ENCODE measurements at places on chromosomes 12 and 14. TPM values are rescaled to one million over a fixed set of nuclear protein-coding genes. Genes with fewer than 3 reads are reported as not detected.

SERPINA12 gene
- total RNA-seq: not detected

IL26 gene
- total RNA-seq: not detected

LYZ gene
- 83.4 TPM for total RNA-seq

DNA sequence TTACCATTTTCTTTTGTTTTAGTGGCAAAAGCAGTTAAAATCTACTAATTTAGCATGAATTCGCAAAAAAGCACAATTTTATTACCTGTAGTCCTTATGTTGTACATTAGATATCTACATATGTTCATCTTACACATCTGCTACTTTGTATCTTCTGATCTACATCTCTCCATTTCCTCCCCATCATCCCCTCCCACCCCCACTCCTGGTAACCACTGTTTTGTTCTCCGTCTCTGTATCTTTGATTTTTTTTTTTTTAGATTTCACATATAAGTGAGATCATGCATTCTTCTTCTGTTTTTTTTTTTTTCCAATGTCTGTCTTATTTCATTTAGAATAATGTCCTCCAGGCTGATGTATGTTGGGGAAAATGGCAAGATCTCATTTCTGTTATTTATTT lies 922.7 kb downstream of the VRK1 start:
- no peaks in the 10 kb centered on the region for H3K4me1 ChIP-seq
- no peak overlapping the region for H3K4me3 ChIP-seq
- H3K27me3 ChIP-seq: no peaks in the 10 kb centered on the region
- no peak overlapping the region for H3K27ac ChIP-seq

GRCh38 chr12:51127050-51127729 lies 43.8 kb upstream of the CSRNP2 start:
- no peaks in the 10 kb centered on the region for H3K4me1 ChIP-seq
- no peaks in the 10 kb centered on the region for H3K27me3 ChIP-seq
- no peak for DNase-seq
- H3K27ac ChIP-seq: no peak overlapping the region

DNA sequence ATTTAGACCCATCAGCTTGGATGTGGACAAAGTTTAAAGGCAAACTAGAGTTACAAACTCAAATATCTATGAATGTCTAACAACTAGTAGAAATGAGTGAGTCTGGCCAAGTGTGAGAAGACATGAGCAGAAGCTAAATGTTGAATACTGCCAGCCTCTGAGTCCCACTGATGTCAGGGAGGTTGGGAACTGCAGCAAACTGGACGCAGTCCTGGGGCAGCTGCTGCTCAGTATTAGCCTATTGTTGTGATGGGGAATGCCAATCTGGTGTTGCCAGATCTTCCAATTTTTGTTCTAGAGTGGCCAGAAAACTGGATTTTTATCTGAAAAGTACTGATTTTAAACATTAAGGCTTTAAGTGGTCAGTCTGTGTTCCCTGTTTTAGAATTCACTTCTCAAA lies 770.4 kb upstream of the STXBP6 start:
- H3K27ac ChIP-seq: no peak overlapping the region
- H3K4me1 ChIP-seq: no peaks in the 10 kb centered on the region
- no peak for DNase-seq
- no peak overlapping the region for H3K4me3 ChIP-seq
- no peaks in the 10 kb centered on the region for H3K36me3 ChIP-seq

DNA sequence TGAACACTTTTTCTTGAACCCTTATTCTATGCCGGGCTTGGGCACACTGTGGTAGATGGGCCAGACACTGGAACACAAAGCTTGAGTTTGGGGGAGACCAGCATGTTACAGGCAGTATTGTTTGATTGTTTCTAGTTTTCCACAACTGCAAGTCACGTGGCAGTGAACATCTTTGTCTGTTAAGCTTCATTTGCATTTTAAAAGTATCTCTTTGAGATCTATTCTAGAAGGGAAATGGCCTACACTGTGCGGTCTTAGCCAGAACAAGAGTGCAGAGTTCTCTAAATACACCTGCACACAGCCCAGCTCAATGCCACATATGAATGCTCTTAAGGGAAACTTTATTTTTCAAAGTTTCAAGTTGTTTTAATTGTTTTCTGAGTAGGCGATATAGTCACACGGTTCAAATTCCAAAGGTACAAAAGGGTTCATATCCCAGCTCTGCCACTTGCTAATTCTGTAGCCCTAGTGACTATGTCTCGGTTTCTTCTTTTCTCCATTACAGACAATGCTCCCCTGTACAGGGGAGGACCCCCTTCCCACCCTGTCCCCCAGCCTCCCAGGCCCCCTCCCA lies 24.9 kb downstream of the RIN3 start:
- H3K27me3 ChIP-seq: no peaks in the 10 kb centered on the region
- H3K27ac ChIP-seq: peak overlapping the region; percentile 81
- no peaks in the 10 kb centered on the region for H3K36me3 ChIP-seq
- H3K4me3 ChIP-seq: no peak overlapping the region

- H3K27ac ChIP-seq: no peak overlapping the region
- H3K36me3 ChIP-seq: no peaks in the 10 kb centered on the region
- no peaks in the 10 kb centered on the region for H3K4me1 ChIP-seq
Measured at GRCh38 chr12:75984577-75985182, 46.9 kb downstream of the PHLDA1 start.

DNA sequence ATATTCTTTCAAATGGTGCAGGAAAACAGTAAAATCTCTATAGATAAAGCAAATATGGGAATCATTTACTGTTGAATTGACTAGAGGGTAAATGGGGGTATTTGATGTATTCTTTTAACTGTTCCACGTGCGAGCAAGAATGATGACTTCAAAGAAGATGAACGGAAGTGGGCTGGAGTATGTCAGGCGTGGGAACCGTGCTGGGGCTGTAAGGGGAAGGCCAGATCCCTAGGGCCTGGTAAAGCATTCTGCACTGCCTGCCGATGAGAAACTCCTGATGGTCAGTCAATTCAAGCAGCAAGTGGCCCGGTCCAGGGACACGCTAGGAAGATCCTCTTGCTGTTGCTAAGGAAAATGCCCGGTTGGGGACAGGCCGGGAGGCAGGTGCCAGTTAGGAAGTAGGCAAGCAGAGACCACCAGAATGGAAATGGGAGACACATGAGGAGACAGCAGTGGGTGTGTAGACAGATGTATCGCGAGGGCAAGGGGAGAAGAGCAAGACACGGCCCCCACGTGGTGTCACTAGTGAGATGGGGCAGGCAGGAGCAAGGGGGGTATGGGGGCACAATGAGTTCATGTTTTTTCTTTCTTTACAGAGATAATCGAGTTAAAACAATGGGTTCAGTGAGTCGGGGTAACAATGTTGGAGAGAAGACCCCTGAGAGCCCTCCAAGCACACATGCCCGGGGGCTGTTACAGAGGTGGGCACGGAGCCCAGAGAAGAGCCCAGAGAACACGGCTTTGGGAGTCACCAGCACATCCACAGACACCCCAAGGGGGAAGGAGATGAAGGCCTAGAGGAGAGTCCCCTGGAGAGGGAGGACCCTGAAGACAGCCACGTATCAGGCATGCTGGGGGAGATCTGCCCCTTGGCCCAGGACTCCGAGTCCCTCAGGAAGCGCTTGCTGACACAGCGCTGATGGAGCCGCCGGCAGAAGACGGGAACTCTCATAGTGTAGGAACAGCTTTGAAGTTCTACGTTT lies 37.2 kb downstream of the FBXO21 start:
- no peak for DNase-seq
- H3K4me3 ChIP-seq: no peak overlapping the region
- H3K27ac ChIP-seq: no peak overlapping the region

DNA sequence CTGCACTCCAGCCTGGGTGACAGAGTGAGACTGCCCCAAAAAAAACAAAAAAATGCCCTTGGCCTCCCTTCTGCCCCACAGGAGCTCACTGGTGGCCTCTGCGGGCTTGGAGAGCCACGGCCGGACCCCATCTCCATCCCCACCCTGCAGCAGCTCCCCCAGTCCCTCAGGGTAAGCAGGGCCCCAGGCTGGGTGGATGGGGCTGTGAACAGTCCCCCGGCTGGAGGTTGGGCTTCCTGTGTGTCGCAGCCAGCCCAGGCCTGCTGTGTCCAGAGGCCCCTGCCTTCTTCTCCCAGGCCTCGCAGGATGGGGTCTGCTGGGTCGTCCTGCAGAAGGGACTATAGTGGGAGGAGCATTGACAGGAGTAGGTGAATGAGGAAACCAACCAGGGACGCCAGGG lies 15.4 kb upstream of the PUS1 start:
- H3K4me3 ChIP-seq: no peak overlapping the region
- H3K27me3 ChIP-seq: no peaks in the 10 kb centered on the region
- no peaks in the 10 kb centered on the region for H3K4me1 ChIP-seq
- H3K27ac ChIP-seq: no peak overlapping the region
- peaks cover 88% of the 10 kb centered on the region for H3K36me3 ChIP-seq
- no peak for DNase-seq

Data from Peyer's patch (tissue), 4 donors.